ENCODE measurements at places on chromosomes 3 and 15.

DNA sequence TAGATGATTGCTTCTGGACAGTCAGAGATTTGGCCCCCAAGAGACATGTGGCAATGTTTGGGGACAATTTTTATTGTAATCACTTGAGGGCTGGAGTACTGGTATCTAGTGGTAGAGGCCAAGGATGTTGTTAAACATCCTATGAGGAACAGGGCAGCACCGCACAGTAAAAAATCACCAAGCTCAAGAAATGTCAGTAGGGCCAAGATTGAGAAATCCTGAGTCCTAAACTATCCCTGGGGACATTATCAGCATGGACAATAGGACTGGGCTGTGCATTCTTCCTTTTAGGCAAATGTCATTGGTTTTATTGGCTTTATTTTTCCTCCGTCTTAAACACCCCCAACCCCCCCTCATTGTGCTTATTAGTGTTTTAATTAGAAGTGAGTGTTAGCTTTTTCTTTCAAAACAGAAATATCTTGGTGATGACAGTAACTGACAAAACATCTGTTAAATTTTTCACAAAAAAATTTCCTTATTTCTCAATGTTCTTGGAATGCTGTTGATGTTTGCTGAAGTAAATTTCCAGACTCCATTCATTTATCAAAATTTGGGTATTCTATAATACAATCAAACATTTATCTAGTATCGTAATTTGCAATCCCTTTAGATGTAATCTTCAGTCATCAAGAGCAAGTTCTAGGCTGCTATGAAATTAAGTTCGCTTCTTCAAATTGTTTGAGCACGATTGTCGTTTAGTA, 944.4 kb downstream of the VGLL3 start:
- no peak for DNase-seq

- DNase-seq, result no peak
These were observed 7.3 kb upstream of the CFAP91 start for GRCh38 chr3:119695480-119695879.

GRCh38 chr3:1616744-1617143, 481.9 kb upstream of the CNTN4 start:
- no peak for DNase-seq

DNA sequence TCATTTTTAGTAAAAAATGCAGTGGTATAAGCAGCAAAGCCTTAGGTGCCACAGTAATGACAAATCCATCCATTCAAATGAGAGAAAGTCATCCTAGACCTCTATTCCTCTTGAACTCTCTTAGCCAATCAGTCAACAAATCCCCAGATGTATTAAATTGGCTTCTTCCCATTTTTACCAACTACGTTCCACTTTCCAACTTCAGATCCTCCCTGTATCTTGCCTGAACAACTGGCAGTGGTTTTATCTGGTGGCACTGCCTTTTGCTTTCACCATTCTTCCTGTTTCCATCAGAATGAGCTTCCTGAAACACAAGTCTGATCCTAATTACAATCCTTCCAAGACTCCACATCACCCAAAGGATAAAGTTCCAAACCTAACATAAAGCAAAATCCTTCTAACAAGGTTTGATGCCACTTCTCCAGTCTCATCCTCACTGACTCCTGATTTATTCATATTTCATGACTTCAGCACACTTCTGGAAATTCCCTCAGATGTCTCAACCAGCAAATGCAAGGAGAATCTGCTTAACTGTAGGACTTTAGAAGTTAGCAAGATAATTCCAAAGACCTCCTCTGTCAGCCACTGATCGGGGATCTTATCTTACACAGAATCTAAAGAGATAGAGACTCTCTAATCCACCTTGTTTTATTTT, 69.8 kb upstream of the SLC4A7 start:
- DNase-seq, result no peak

DNA sequence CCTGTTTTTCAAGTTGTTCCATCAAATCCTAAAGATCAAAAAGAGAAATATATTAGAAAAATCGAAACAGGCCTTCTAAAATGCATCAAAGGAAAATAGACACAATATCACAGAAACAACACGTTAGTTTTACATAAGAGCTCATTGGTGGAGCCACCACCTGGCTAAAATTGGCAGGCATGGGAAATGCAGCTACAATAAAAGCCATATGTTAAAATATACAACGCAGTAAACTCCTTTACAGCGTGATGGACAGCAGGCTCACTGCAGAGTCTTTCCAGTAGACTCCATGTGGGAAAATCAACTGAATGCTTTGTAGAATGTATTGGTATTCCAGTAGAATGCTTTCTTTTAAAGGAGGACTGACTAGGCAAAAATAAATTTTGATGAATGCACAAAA, 40.9 kb upstream of the MYO5C start:
- no peak for DNase-seq

DNA sequence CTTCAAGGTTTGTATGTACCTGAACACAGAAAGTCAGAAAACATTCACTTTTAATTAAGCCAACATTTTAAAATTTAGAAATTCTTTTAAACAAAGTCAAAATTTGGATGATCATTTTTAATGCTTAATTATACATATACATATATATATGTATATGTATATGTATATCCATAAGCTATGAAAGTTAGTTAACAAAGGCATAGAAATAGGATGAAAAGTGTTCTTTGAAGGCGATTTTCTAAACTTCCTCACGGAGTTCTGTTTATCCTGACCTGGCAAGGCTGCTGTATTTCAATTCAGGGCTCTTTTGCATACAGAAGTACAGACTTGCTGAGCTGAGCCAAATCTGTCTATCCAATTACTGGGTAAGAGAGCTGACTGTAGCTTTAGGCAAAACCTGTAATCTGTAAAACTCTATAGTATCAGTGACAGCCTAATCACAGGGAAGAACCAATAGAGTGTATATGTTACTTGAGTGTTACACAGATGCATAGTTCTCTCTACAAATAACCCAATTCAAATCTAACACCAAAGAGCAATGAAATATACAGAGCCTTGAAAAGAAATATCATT, 32.1 kb upstream of the THRB start:
- DNase-seq, result no peak

- no peak for DNase-seq
These were observed 624.8 kb upstream of the LMCD1 start for GRCh38 chr3:7876741-7877297.

DNA sequence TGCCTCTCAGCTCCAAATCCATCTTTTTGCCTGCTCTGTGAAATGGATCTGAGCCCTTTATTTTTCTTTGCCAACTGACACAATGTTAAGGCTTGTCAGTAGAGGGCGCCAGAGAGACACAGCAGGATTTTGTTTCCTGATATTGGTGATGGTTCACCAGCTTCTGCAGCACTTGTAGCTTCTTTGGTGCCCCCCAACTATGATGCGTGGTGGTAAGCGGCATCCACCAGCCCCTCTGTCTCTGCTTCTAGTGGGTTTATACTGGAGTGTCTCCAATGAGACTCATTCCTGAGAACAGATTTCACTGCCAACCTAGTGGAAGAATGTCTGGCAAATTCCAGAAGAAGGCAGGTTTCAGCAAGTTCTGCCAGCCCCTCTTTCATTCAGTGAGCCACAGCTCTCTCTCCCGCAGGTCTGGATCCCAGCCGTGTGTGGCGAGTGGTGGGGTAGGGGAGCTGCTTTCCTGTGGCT, 471.9 kb upstream of the FRG2C start:
- DNase-seq, result peak; percentile 44

- no peak for DNase-seq
These were observed 82.7 kb downstream of the TLE3 start for GRCh38 chr15:70014860-70015490.

- DNase-seq, result no peak
These were observed 98.9 kb downstream of the LINGO1 start for GRCh38 chr15:77533578-77534430.

GRCh38 chr3:43637702-43638101, 15.9 kb upstream of the ANO10 start:
- no peak for DNase-seq

DNA sequence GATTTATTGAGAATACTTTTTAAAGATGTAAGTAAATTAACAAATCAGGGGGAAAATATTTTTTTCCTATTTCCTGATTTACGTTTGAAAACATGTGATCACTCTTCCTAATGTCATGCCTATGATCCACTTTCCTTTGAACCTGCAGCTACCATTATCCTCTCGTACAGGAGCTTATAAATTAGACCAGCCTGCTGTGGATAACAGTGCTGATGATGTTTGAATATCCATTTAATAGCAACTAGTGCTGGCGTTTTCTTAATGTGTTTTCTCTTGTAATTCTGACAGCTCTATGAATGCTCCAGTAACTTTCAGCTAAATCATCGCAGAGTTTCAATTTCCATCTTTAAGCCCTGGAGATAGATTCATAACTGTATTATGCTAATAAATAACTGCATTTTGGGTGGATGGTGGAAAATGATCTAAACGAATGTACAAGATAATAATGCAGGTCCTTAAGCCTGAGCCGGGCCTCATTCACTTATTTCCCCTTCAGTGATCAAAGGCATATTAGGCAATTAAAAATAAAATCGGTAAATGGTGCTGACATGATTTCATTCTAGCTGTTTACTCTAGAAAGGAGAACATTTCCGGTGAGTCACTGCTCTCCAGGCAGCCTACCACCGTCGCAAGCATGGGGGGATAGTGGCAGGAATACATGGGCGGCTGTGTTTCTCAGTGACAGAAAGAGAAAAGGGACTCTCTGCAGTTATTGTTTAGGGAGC, 58.5 kb upstream of the SLC24A5 start:
- no peak for DNase-seq

DNA sequence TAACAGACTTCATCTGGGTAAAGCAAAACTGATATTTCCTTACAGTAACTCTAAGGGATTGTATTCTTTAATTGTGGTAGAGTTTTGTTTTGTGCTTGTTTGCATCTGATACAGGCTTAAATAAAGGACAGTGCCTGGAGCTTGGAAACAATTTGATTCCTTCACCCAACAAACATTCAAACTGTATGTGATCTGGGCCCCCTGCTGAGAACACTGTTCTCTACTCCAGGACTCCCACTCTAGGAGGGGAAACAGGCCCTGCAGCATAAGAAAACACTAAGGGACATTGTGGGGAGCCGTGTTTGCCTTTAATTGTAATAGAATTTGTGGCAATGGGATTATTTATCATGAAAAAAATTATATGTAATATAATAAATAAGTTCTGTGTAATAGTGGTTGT, 56.9 kb downstream of the CTDSPL start:
- no peak for DNase-seq

GRCh38 chr15:77482570-77482969, 61.9 kb downstream of the HMG20A start:
- DNase-seq, result peak; percentile 36

- DNase-seq, result no peak
These were observed 27.6 kb upstream of the TM2D3 start for GRCh38 chr15:101679806-101680205.

GRCh38 chr3:150124142-150124541, 153.4 kb upstream of the PFN2 start:
- no peak for DNase-seq

GRCh38 chr15:39079296-39079847, 501.5 kb upstream of the THBS1 start:
- DNase-seq, result peak; percentile 23

DNA sequence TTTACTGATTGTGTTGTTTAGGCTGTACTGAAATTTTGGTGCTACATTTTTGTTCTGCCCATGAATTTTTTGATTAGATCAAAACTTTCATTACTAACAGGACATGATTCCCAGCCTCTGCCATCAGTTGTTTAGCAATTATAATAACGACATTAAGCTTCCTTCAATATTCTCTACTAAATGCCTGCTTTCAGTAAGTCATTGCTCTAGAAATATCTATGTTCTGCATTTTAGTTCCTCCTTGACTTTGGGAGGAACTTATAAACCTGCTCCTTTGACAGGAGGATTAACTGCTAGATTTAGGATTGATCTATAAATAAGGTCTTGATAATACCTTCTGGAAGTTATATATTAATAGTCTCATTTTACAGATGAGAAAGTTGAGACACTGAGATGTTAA, 269.1 kb downstream of the RAP2B start:
- no peak for DNase-seq

GRCh38 chr15:40844696-40845030, 815 bp downstream of the SPINT1 start:
- DNase-seq, result no peak

DNA sequence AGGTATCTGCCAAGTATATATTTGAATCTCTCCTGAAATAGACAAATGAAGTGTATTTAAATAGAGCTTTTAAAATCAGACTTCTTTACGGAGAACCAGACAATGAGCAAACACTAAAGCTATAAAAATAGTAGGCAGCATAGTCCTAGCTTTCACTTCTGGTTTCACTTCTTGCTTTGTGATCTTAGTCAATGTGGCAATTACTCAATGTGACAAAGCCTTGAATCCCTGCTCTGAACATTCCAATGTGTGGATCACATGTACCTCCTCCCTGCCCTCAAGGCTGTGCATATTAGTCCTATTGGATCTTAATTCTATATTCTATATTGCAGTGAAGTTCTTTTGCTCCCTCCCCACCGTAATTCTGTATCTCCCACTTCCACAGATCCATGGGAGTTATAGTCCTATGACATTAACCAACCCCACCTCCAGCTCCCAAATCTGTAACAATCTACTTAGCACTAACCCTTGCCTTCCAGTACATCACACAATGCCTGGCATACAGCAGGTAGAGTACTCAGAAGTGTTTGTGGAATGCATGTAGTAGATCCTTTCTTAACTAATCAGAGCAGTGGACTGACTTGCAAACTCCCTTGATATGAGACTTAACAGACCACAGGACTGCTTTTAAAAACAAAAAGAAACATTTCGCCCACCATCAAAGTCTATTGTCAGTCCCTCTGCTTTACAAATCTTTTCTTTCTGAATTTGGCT, 24.3 kb upstream of the CP start:
- peak; percentile 27 for DNase-seq

- DNase-seq, result no peak
These were observed 128.5 kb downstream of the SQOR start for GRCh38 chr15:45763170-45763869.

- no peak for DNase-seq
These were observed 19.5 kb downstream of the XXYLT1 start for GRCh38 chr3:195251336-195252065.

GRCh38 chr15:68517285-68517761, 61.5 kb upstream of the CORO2B start:
- DNase-seq, result no peak

DNA sequence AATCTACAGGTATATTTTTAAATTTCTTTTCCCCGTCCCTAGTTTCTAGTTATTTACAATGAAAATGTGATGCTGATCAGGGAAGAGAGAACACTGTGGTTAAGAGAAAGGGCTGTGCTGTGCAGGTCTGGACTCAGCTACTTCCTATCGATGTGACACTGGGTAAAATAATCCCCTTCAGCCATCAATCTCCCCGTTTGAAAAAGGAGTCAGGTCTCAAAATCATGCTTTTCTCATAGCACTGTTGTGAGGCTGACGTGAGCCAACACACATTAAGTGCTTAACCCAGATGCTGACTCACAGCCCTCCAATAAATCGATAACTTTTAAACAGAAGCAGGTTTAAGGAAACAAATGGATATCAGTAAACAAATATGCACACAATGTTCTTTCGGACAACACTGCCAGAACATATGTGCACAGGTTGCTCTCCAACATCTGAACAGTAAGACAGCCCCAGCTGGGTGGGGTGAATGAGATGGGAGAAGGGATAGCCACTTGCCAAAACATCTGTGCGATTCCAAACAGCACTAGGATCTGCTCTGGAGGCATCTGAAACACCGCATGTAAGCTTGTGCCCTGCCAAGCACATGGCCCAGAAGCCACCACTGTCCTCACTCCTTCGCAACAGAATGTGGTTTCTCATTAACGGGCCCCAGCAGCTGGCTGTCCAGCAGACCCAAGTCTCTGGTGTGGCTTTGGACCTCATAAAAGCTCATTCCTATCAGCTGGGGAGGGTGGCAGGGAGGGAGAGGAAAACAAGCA, 143.2 kb upstream of the PRICKLE2 start:
- no peak for DNase-seq

GRCh38 chr15:83571820-83572707, 81.9 kb upstream of the ADAMTSL3 start:
- DNase-seq, result no peak

Data from amniotic stem cell (primary cell).